Foreskin melanocyte (primary cell): ENCODE measurements at places on chromosomes 1 and 21.

GRCh38 chr1:3312898-3313575, 141.4 kb upstream of the ARHGEF16 start:
- peak; percentile 83 for DNase-seq

GRCh38 chr1:71393301-71393700, 312.5 kb upstream of the ZRANB2 start:
- no peak for DNase-seq

DNA sequence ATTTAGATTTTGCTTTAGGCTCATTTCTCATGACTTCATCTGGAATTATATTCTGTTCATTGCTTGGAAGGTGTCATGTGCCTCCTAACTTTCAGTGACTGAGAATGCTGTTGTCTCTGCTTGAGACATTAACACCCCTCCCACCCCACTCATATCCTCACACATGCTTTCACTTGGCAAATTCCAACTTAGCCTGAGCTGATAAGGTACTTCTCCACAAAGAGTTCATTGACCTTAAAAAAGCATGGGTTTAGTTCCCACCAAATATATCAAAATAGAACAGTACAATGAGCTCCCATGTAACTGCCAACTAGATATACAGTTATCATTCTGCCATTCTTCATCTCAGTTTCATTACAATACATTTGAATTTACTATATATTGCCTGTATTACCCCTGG, 576.5 kb upstream of the ADGRL2 start:
- DNase-seq: peak; percentile 14

DNA sequence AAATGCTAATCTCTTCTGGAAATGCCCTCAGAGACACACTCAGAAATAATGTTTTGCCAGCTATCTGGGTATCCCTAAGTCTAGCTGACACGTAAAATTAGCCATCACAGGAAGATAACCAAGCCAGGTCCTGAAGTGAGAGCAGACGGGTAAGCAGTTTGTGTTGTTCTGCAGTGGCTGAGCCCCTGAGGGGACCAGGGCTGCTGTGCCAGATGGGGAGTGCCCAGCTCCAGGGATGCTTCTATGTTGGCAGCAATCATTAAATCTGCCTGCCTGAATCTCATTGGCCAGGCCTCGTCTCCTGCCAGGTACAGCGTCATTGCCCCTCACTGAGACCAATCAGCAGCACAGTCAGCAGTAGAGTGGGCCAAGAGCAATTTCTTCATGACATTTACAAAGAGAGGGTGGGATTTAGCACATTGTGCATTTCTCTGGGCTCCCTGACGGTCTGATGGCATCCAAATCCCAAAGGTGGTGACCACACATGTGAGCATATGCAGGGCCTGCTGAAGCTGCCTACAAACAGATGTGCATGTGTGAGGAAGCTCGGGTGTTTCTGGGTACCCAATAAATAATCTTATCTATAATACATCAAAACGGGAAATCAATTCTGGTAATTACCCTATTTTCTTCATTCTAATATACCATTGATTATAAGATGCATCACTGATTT, 58.7 kb upstream of the LRRN2 start:
- DNase-seq: no peak

GRCh38 chr1:200923601-200924000, 28.9 kb downstream of the INAVA start:
- peak; percentile 34 for DNase-seq

DNA sequence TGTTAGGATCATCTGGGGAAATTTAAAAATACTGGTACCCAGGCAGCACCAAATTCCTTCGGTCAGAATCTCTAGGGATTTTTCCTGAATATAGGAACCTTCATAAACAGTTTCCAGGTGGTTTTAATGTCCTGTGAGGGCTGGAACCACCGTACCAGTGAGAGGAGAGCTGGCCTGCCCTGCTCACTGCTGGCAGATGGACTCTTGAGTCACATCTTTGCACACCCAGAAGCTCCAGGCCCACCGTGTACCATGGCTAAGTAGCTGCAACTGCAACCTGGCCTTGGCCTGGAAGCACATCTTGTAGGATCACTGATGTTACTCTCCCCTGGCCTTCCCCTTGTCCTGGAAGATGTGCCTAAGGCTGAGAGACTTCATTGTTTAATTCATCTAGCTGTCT, 181.5 kb downstream of the DISC1 start:
- no peak for DNase-seq

DNA sequence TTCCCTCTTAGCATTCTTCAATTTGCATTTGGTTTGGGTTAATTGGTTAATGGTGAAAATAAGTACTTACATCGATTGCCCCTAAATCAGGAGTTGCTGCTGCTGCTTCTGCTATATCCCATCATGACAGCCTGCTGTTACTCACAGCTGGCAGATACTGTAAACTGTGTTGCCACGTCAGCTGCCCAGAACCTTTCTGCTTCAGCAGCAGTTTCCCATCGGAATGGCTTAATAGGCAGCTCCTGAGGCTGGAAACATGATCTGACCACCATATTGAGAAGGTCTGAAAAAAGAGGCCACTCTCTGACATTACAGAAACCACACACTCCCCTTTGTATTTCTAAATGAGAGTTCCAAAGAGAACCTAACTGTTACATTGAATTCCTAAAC, 14.3 kb upstream of the SEC16B start:
- DNase-seq: peak; percentile 62

GRCh38 chr1:181133969-181134418, 45.5 kb downstream of the IER5 start:
- no peak for DNase-seq

DNA sequence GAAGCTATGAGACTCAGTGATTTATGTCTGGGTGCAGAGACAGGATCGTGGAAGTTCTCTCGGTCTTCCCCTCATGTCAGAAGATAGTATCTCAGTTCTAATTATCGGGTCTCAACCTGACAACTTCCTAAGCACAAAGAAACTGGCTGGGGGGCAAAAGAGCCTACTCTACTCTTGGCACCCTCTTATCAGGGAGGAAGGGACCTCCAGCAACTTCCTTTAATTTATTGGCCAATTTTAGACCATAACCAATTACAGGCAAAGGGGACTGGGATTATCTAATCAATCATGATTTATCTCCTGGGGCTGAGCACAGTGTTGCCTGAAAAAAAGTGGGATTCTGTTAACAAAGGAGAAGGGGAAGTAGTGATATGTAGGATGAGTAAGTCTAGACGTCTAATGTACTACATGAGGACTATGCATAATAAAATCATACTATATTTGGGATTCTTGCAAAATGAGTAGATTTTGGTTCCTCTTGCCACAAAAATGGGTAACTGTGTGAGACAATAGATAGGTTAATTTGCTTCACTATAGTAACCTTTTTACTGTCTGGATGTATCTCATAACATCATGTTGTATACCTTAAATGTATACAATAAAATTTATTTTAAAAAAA, 98.8 kb downstream of the ZFYVE9 start:
- no peak for DNase-seq

DNA sequence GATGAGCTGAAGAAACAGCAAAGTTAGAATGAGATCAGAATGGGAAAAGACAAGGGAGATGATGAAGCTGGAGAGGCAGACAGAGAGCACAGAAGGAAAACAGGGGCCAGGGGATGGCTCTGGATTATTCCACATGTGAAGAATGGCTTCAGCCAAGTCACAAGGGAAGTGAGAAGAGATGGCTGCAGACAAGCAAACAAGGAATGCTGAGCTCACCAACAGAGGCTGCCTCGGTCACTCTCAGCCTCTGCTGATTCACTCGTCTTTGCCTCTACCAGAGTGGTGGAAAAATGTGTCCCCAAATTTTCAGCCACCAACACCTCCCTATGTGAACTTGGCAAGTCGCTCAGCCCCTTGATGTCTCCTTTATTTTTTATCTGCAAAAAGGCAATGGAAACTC, 46.7 kb downstream of the TRABD2B start:
- DNase-seq: no peak

GRCh38 chr1:87045761-87046304, 131.4 kb downstream of the HS2ST1 start:
- no peak for DNase-seq

DNA sequence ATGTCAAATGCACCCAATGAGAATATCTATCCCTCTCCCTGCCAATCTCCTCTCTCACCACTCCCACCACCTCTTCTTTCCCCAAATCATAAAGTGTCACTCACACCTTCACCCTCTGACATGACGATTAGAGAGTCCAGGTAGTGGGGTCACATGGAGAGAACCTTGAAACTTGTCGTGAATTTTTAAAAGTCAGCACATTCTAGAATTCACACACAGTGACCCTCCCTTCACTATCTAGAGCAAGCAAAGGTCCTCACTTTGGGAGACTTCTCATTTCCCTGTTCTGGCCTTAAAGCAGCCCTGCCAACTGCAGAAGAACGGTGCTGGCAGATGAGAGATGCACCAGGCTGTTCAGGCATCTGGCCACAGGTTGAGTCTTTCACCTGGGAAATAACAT, 61.9 kb downstream of the CD34 start:
- no peak for DNase-seq

- no peak for DNase-seq
Measured at GRCh38 chr1:162151900-162152829, 82.7 kb downstream of the NOS1AP start.

DNA sequence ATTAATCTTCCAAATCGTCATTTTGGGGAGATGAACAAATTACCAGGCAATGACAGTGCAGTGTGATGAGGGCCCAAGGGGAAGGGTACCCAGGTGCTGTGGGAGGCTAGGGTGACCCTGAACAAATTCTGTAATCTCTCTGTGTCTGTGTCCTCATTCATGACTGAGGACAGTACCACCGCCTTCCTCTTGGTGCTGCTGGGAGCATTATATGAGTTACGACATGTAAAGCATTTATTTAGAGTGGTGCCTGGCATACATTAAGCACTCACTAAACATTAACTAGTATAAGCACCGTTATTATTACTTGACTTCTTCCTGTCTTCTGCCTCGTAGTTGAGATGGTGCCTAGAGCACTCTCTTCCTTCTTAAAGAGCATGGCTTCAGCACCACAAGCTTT, 468.2 kb upstream of the VAMP3 start:
- DNase-seq: no peak
